Stimulated activated CD8-positive, alpha-beta memory T cell treated with anti-CD3 and anti-CD28 coated beads, Interleukin-7, amount 100 ng/mL, for 1 hour (primary cell): ENCODE measurements at places on chromosomes 11 and 22.

DNA sequence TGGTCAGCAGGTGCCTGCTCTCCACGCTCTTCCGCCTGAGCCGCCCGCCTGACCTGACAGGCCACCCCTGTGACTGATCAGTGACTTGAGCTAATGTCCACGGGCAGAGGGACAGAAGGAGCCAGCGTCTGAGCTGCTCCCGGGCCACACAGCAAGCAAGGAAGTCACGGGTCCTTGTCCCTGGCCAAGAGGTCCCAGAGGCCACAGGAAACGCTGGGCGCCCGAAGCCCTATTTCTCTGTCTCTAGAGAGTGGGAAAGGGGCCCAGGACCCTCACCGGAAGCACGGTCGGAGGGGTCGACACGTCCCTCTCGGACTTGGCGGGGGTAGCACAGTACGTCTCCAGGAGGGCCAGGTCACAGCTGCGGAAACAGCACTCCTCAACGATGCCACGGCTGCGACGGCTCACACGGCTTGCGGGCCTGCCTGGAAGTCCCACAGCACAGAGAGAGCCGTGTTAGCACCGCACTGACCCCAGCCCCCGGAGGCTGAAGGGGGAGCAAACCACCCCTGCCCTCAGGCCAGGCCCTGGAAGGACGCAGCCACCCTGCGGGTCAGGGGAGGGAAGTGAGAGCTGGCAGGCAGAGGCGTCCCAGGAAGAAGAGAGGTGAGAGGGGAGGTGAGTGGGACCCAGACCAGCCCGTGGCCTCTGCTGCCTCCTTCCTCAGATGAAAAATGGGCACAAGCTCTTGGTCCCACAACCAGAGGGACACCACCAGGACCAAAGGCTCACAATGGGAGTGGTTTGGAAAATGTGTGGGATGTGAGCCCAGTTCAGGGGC is 5.8 kb downstream of the IGF2 start:
- no peak for DNase-seq

DNA sequence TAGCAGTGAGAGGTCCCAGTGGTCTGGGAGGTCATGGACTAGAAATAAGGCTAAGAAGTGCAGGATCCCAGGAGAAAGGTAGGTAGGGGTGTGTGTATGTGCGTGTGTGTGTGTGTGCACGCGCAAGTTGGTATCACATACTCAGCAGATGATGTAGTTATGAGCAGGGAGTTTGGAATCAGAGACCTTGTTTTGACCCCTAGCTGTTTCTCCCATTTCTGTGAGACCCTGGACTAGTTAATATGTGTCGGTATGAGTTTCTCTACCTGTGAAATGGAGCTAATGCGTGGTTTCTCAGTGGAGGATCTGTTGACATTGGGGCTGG is 1.3 kb downstream of the SERPING1 start:
- DNase-seq: no peak

GRCh38 chr11:4164884-4165590 is 70.4 kb downstream of the RRM1 start:
- no peak for DNase-seq

DNA sequence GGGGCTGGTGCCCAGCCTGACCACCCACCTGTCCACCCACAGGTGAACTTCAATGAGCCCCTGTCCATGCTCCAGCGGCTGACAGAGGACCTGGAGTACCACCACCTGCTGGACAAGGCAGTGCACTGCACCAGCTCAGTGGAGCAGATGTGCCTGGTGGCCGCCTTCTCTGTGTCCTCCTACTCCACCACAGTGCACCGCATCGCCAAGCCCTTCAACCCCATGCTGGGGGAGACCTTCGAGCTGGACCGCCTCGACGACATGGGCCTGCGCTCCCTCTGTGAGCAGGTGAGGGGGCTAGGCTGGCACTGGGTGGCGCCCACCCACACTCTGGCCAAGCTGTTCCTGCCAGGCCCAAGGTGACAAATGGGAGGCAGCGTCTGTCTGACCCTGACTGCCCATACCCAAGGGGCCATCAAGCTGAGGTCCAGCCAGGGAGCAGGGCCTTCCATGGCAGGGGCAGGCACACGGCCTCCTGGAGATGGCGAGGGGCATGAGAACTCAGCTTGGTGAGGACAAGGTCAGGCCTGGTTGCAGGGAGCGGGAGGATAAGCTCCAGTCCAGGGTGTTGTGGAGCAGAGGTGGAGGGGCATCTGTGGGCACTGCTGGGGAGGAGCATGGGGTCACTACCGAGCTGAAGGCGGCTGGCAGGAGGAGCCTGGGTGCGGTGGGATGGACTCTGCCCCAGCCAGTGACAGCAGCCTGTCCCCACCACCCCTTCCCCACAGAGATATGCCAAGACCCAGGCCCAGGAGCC is 77.7 kb downstream of the MORC2 start:
- no peak for DNase-seq

DNA sequence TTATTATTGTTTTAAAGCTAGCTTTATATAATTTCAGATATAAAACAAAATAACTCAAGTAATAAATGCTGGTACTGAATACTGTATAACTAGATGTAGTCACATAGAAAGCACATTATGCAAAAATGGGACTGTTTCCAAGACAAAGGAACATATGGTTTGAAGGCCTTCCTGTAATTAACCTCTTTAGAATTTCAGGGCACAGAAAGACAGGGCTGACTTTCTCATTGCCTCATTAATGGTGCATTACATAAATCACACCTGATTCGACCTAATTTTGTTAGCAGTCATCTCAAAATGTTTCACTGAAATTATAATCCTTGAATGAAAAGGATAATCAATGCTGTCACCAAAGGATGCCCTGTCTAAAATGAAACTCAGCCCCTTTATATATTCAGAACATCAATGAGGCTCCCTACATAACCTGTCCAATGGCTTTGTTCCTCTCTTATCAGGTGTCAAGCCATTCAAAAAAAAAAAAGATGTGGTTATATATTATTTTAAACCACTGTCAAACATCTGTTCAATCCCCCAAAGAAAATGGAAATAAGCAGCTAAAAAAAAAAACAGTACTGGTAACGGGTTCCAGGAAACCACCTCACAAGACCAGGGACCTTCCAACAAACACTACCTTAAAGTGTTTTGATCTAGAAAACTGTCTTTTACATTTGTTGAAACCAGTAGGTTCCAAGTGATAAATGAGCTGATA is 77.4 kb downstream of the FAM168A start:
- no peak for DNase-seq

DNA sequence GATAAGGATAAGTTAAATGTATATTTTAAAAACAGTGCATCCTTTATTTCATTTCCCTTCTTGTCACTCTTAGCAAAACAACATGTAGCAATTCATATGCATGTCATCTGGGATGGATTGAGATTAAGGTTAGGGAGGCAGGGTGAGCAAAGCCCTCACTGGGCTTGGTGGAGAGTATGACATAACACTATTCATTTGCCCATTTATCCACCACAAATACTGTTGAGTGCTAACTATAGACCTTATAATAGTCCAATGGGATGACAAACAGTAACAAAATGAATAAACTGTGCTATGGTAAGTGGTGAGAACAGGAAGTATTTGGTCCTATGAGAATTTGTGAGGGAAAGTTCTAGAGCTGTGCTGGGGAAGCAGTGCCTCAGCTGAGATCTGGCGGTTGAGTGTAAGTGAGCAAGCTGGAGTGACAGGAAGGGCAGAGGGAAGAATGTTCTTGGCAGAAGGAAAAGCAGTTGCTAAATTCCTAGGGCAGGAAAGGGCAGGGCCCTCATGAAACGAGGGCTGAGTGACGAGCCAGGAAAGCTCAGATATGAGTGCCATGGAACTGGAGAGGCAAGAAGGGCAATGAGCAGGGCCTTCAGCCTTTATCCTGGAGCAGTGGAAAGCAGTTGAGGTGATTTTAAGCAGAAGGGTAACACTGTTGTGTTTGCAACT is 6.7 kb downstream of the HSD17B12 start:
- no peak for DNase-seq

DNA sequence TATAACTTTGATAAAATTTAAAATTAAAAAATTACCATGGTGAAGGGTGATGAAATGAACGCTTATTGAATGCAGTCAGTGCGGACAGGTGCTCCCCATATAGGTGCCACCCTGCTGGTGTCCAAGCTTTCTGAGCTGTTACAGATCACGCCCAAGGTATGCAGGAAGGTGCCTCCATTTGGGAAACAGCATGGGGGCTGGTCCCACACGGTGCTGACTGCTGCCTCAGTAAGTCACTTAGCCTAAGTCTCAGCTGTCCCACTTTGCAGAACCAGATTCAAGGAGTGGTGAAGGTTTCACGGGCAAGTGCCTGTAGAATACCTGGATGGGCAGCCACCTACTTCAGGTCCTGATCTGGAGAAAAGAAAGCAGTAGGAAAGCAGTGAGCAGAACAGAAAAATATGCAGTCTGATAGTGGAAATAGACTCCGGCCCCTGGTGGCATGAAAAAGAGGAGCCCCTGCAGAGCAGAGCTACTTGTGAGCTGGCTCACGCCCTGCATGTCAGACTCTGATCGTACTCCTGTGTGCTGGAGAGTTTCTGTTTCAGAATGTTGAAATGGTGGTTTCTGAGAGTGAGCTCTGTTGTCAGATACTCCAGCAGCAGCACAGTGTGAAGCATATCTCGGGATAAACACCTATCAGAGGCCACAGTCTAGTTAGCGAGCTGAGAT is 33.2 kb downstream of the ADORA2A start:
- no peak for DNase-seq

DNA sequence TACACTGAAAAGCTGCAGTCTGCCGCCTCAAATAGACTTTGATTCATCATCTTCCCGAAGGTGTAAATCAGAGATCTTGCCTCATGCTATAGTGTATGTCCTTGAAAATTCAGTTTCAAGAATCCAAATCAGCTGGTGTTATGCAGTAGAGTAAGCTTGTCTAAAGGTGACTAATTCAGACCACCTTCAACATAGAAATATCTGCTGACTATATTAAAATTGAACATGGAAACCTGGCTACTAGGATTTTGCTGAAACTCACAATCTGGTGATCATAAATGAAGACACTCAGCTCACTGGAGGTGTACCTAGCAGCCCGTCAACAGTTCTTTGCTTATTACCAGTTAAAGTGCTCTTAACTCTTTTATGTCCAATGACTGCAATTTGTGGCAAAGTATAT is 266.6 kb downstream of the CADM1 start:
- no peak for DNase-seq

DNA sequence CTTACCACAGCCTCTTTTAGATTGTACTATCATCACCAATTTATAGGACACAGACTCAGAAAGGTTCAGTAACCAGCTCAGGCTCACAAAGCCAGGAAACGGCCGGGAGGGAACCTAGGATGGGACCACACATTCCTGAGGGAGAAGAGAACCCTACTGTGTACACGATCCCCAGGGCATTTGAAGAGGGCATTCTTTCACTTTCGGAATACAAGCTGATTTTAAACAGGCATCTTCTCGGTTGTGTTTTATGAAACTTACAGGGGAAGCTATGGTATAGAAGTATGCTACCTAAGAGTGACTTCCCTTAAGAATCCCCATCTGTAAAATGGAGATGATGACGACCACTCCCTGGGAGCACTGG is 19.0 kb downstream of the SMCO4 start:
- DNase-seq: no peak

GRCh38 chr11:118247041-118247440 is 5.1 kb downstream of the MPZL3 start:
- no peak for DNase-seq

DNA sequence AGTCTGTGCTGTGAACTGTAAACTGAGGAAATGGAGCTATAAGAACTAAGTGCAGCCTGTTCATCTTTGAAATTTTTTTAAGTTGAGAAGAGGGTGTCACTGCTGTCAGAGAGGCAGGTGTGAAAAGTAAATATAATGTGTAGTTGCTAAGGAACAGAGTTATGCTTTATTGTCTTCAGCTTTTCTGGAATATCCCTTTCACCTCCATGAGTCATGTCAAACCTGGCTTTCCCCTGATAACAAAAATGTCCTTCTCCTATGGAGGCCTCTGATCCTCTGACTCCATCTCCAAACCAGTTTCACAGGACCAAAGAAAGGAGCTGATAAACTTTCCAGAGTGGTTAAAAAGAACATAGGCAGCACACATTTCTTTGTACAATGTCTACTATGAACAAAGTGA is 12.8 kb upstream of the MUC15 start:
- no peak for DNase-seq

GRCh38 chr22:45896964-45897538 is 79.9 kb downstream of the WNT7B start:
- DNase-seq: no peak

DNA sequence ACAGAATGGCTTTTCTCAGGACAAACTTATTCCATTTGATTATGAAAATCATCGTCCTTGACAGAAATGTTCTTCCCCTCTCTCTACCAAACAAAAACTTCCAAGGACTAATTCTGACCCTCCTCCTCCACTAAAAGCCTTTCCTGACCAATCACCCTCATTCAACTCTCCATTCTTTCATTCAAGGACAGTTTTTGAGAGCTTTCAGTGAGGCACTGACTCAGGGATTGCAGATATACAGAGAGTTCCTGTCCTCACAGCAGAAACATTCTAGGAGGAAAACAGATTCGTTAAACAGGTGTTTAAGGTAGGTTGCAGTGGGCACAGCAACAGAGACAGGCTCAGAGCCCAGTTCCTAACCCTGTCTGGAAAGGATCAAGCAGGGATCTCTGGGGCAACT is 41.5 kb downstream of the OR4D9 start:
- DNase-seq: no peak

DNA sequence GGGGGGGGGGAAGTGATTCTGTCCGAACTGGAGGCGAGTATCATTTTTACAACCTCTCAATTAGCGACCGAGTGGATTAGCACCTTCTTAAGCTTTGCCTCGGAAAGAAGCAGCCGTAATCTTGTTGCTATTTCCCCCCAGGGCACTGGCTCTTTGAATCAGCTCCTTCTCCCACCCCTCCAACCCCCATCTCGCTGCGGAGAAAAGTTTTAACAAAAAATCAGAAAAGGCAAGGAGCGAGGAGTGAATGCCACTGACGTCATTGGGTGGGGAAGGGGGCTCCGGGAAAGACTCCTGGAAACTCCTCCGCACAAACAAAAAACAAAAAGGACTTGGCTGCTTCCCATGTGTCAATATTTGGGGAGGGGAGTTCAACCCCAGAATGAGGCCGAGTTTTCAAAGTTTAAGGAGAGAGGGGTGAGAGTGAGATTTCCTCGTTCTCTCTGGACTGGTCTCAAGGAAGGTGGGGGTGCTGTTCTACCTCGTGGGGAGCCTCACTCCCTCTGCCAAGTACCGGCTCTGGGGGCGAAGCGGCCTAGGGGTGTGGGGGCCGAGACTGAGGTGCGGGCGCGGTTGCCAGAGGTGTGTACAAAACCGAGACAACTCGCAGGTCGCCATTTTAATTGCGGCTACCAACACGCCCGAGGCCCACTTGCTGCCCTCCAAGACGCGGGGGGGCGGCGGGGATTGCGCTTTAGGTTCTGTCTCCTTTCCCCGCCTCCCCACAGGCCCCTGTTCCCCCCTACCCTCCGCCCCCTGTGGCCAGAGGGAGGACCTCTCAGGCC is 2.5 kb upstream of the PAX6 start:
- DNase-seq: no peak

- DNase-seq: no peak
Observed at GRCh38 chr11:31768749-31769640, 42.1 kb downstream of the PAX6 start.

- DNase-seq: no peak
Observed at GRCh38 chr11:73142128-73142377, at the start of gene FCHSD2. Gene FCHSD2, minus strand, starts transcription at chr11:73142318. Its CDS starts 441 bp downstream, at chr11:73141877.

GRCh38 chr11:128747728-128748148 is 53.9 kb downstream of the FLI1 start:
- no peak for DNase-seq
